ENCODE measurements at places on chromosomes 5 and 9. TPM values are rescaled to one million over a fixed set of nuclear protein-coding genes. Genes with fewer than 3 reads are reported as not detected.
A peak's percentile ranks its signal among the peaks of the same experiment; 100 is the strongest.

Gene SOX30
- not detected for total RNA-seq

Gene HRCT1
- total RNA-seq = not detected

Gene HRH2
- 3.1 TPM for total RNA-seq

Gene GLRX
- total RNA-seq = 59.2 TPM

GRCh38 chr9:132411091-132411508 lies 1.1 kb downstream of the CFAP77 start:
- DNase-seq = peak; percentile 87

GRCh38 chr9:96419691-96419969 lies 1.5 kb upstream of the ZNF367 start:
- DNase-seq = no peak

GRCh38 chr9:123238365-123238764 lies 30.0 kb downstream of the STRBP start:
- no peak for DNase-seq

- no peak for DNase-seq
Measured at GRCh38 chr9:33762343-33762742, 33.0 kb upstream of the PRSS3 start.

GRCh38 chr9:18721995-18722310 lies 248.0 kb downstream of the ADAMTSL1 start:
- no peak for DNase-seq

DNA sequence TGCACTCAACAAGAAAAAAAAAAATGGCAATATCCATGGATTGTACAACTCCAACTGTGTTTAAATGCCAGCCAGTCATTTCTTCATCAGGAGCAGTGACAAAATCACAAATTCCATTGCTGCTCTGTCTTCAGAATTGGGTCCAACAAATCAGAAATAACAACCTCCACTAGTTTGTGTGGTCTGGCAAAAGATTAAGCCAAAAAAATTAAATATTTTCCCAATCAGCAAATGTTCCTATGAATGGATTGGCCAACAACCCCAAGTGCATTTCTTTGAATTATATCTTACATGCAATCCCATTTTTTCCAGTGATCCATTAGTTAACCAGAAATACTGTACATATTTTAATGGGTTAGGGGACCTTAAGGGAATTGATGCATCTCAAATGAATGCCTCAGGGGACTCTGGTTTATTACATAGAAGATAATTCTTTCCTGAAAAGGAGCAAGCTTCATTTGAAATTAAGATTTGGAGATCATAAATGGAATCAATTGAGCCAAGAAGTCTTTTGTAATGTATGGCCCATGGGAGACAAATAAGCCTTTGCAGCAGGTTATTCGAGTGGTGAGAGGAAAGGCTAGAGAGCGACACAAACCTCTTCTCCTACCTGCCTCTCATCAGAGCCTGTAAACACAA lies 131.8 kb downstream of the TLE1 start:
- DNase-seq = no peak

DNA sequence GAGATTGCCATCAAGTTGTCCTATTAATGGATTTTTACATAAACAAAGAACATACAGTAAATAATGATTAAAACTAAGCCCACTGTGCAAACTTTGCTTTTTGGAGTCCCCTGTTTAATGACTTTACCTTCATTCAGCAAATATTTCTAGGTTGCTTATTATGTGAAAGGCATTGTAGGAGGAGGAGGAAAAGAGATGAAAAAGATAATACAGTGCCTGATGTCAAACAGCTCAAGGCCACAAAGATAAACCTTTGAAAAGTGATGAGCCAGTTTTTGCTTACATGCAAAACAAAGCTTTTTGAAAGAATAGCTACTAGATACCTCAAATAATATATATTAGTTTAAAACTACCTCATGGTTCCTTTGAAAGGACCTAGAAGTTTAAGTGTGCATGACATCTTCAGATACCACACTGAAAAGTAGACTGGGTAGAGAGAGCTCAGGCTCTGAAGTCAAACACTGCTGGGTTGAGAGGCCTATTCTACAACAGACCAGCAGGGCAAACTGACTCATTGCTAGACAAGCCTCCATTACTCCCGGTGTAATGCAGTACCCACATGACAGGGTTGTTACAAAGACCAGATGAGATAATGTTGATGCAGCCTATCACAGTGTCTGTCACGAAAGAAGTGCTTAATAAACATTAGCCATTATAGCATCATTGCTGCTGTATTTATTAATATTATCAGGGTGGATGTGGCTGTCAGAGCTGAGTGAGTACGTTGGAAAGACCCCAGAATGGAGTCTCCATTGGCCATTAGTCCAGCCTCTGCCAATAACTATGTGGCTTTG lies 11.8 kb downstream of the DEPDC1B start:
- DNase-seq = peak; percentile 33

DNA sequence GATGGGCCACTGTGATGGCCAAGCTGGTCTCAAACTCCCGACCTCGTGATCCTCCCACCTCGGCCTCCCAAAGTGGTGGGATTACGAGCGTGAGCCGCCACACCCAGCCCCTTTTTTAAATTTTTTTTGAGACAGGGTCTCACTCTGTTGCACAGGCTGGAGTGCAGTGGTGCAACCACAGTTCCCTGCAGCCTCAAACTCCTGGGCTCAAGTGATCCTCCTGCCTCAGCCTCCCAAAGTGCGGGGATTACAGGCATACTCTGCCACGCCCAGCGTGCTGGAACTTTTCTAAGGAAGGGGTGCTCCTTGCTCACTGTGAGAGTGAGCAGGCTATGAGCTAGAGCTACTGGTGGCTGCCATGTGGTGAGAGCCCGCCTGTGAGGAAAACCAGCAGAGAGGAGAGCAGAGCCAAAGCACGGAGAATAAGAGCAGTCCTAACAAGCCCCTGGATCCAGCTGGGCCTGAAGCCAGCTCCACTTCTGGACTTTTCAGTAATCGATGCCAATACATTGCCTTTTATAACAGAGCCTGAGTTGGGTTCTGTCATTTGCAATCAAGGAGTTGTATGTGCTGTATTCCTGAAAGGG lies 75.5 kb upstream of the UNC5A start:
- DNase-seq = no peak

DNA sequence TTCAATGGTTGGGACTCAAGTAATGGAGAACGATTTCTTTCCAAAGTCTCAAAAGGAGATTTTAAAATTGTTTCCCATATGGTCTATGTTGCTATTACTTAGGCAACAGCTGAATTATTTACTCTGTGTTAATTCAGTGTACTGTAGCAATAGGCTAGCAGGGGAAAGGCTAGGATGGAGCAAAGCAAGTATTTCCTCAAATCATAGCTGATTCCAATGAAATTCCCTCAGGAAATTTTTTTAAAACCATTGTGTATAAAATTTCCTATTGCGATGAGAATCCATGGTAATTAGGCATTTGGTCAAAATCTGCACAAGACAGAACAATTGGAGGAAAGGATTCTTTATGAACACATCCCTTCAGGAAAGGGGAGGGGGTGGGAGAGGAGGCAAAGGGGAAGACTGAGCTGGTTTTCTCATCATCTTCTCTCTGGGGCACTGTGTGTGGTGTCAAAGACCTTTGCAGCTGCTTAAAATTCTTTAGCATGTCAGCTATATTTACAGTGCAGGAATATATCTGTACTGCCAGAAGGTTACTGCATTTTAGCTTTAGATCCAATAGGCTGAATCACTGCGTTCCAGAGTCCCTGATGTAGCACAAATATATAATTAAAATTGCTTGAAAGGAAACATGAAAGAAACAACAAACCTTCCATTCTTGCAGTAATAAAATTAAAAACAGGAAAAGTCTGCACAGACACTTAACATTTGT lies 95.3 kb downstream of the ZNF608 start:
- no peak for DNase-seq

- no peak for DNase-seq
Measured at GRCh38 chr9:70590315-70590677, 175.8 kb upstream of the KLF9 start.

- DNase-seq = peak; percentile 22
Measured at GRCh38 chr5:149128023-149128875, 13.0 kb upstream of the ABLIM3 start.
